ENCODE measurements at places on chromosomes 2 and 18. TPM values are rescaled to one million over a fixed set of nuclear protein-coding genes. Genes with fewer than 3 reads are reported as not detected.
A peak's percentile ranks its signal among the peaks of the same experiment; 100 is the strongest.

DNA sequence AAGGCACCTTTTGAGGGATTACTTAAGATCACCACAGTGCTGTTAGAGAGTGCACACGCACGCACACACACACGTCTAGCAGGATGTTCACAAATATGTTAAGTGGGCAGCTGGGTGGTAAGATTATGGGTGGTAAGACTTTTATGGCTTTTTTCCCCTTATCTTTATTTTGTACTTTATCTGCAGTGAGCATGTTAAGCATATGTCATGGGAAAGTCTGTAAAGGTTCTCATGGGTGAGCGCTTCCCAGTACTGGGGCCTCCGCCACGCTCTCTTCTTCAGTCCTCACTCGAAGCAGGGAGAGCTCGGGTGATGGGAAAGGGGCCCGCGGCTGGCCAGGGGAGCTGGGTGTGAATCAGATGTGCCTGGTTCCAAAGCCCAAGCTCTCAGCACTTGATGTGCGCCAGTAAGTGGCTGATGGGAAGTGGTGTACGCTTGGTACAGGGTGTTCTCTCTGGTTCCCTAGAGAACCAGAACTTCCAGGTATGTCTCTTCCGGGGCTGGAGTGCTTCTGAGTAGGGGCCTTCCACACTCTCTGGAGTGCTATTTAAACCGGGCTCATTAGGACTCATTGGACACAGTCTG, 83.9 kb upstream of the YWHAQ start:
- no peak for DNase-seq
- H3K27ac ChIP-seq: no peak overlapping the region
- H3K4me3 ChIP-seq: no peak overlapping the region
- H3K27me3 ChIP-seq: no peaks in the 10 kb centered on the region

DNA sequence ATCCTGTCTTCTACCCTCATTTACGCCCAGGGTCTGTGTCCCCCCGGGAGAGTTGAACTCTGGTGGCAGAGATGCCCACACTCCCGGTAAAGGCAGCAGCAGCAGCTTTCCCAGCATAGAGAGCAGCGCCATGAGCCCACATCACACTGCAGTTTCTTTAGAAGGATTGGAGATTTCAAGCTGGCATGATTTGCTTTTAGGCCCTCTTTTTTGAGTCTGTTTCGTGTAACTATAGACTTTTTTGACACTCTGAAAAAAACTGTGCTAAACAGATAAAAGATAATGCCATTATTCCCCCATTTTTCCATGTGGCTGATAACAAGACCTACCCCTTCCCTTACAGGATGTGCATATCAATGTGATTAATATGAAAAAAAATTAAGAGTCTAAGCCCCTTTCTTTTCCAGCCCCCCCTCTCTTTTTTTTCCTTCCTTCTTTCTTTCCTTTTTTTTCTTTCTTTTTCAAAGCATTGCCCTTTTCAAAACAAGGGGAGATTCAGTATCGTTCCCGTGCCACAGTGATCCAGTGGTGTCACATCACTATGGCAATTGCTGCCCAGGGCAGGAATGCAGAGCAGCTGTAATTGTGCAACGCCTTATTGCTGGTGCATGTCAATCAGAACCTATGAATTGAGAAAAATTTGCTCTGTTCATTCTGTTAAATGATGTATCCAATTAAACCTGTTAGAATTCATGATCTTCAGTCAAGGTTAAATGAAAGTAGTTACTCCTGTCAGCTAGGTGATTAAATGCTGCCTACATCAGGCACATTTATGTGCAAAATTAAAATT, 104.5 kb downstream of the CDCA7 start:
- H3K27me3 ChIP-seq: peaks cover 4% of the 10 kb centered on the region
- no peak for DNase-seq
- no peak overlapping the region for H3K27ac ChIP-seq

GRCh38 chr2:65367524-65367923, 64.9 kb downstream of the SPRED2 start:
- peak overlapping the region; percentile 93 for H3K27ac ChIP-seq
- H3K4me1 ChIP-seq: peaks cover 45% of the 10 kb centered on the region
- no peaks in the 10 kb centered on the region for H3K36me3 ChIP-seq
- H3K27me3 ChIP-seq: no peaks in the 10 kb centered on the region

Gene TMEM37
- 3.3 TPM for total RNA-seq

Gene DAW1
- 0.75 TPM for total RNA-seq

Gene SYT4
- not detected for total RNA-seq

- no peak for DNase-seq
- H3K4me1 ChIP-seq: no peaks in the 10 kb centered on the region
- no peak overlapping the region for H3K4me3 ChIP-seq
- no peak overlapping the region for H3K27ac ChIP-seq
- peaks cover 4% of the 10 kb centered on the region for H3K27me3 ChIP-seq
Measured at GRCh38 chr2:204061241-204061640, 124.7 kb downstream of the ICOS start.

DNA sequence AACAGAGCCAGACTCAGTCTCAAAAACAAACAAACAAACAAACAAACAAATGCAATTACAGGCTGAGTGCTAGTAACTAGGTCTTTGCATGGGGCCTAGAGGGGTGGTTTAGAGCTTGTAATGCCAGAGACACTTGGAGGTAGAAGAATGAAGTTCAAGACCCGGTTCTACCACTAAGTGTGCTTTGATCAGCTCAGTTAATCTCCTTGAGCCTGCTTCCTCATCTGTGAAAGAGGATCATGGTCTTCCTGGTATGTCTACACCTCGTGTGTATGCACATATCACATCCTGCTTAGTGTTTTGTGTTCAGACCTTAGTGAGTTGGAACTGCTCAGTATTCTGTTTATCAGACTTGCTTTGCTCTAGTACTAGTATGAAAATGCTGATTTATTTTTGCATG, 4.8 kb upstream of the ATP6V1C2 start:
- H3K4me3 ChIP-seq: no peak overlapping the region
- H3K27me3 ChIP-seq: peaks cover 20% of the 10 kb centered on the region
- no peak for DNase-seq
- H3K27ac ChIP-seq: no peak overlapping the region

GRCh38 chr18:22739061-22739642, 194.0 kb upstream of the RBBP8 start:
- H3K27me3 ChIP-seq: no peaks in the 10 kb centered on the region
- DNase-seq: no peak
- no peak overlapping the region for H3K4me3 ChIP-seq
- no peaks in the 10 kb centered on the region for H3K4me1 ChIP-seq

Gene ANKRD30B
- total RNA-seq: not detected

GRCh38 chr2:63698786-63699548, 110.2 kb downstream of the MDH1 start:
- no peaks in the 10 kb centered on the region for H3K36me3 ChIP-seq
- peak overlapping the region; percentile 56 for H3K27ac ChIP-seq
- no peaks in the 10 kb centered on the region for H3K27me3 ChIP-seq
- H3K4me3 ChIP-seq: no peak overlapping the region
- peak; percentile 86 for DNase-seq

Gene GNAL
- 3.6 TPM for total RNA-seq

DNA sequence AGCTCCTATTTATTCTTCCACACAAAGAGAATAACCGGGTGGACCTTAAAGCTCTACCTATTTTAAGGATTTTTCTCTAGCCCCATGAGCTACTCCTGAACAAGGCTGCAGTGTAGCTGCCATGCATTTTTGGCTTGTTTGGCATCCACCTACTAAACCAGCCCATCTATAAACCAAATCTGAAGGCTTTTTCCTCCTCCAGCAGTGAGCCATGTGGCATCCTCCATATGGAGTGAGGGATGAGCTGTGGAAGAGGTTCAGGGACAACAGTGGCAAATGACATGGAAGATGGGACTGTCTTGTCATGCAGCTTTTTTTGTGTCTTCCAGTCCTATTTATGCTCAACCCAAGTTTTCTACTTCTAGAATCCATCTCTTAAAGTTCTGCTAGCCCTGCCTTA, 100.2 kb downstream of the GALNT3 start:
- no peak for DNase-seq
- H3K36me3 ChIP-seq: no peaks in the 10 kb centered on the region
- no peak overlapping the region for H3K27ac ChIP-seq
- peaks cover 3% of the 10 kb centered on the region for H3K4me1 ChIP-seq
- no peak overlapping the region for H3K4me3 ChIP-seq

- H3K27me3 ChIP-seq: no peaks in the 10 kb centered on the region
- no peaks in the 10 kb centered on the region for H3K36me3 ChIP-seq
- H3K27ac ChIP-seq: no peak overlapping the region
- H3K4me3 ChIP-seq: no peak overlapping the region
- H3K4me1 ChIP-seq: no peaks in the 10 kb centered on the region
Measured at GRCh38 chr2:168592181-168592831, 136.2 kb downstream of the CERS6 start.

- H3K27ac ChIP-seq: no peak overlapping the region
- H3K36me3 ChIP-seq: no peaks in the 10 kb centered on the region
- no peaks in the 10 kb centered on the region for H3K27me3 ChIP-seq
- peak; percentile 68 for DNase-seq
- H3K4me3 ChIP-seq: no peak overlapping the region
Measured at GRCh38 chr18:56641714-56642337, 3.4 kb upstream of the TXNL1 start.

GRCh38 chr18:32714571-32715148, 58.2 kb downstream of the KLHL14 start:
- no peaks in the 10 kb centered on the region for H3K36me3 ChIP-seq
- H3K27ac ChIP-seq: no peak overlapping the region
- no peaks in the 10 kb centered on the region for H3K27me3 ChIP-seq
- DNase-seq: peak; percentile 48
- no peaks in the 10 kb centered on the region for H3K4me1 ChIP-seq

DNA sequence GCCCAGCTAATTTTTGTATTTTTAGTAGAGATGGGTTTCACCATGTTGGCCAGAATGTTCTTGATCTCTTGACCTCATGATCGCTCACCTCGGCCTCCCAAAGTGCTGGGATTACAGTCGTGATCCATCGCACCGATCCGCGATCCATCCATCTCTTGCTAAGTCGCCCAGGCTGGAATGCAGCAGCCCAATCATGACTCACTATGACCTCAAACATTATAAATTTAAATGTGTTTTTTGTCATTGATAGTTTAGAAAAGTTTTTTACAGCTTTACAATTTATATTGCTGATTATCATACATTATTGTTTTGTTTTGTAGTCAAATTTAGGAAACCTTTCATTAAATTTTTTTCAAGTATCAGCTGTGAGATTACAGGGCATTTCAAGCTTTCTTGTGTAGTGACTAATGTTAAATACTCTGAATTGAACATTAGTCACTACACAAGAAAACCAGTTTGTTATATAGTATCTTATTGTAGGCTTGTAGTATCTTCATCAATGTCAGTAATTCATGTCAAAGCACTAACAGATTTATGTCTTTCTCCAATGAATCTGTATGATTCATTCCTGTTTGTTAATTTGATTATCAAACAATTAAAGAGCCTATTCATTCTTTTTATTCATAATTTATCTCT, 37.5 kb downstream of the NR4A2 start:
- H3K27me3 ChIP-seq: no peaks in the 10 kb centered on the region
- H3K4me3 ChIP-seq: no peak overlapping the region
- H3K4me1 ChIP-seq: no peaks in the 10 kb centered on the region
- H3K27ac ChIP-seq: no peak overlapping the region
- no peaks in the 10 kb centered on the region for H3K36me3 ChIP-seq
- DNase-seq: peak; percentile 1

GRCh38 chr2:85656468-85656867, 11.5 kb downstream of the SFTPB start:
- no peaks in the 10 kb centered on the region for H3K27me3 ChIP-seq
- DNase-seq: no peak
- H3K4me1 ChIP-seq: peaks cover 24% of the 10 kb centered on the region
- H3K36me3 ChIP-seq: peaks cover 6% of the 10 kb centered on the region
- peak overlapping the region; percentile 5 for H3K27ac ChIP-seq
- H3K4me3 ChIP-seq: no peak overlapping the region

- no peak overlapping the region for H3K27ac ChIP-seq
- DNase-seq: no peak
- H3K4me1 ChIP-seq: no peaks in the 10 kb centered on the region
- H3K36me3 ChIP-seq: no peaks in the 10 kb centered on the region
- no peaks in the 10 kb centered on the region for H3K27me3 ChIP-seq
Measured at GRCh38 chr2:132754392-132754791, 84.4 kb upstream of the LYPD1 start.

DNA sequence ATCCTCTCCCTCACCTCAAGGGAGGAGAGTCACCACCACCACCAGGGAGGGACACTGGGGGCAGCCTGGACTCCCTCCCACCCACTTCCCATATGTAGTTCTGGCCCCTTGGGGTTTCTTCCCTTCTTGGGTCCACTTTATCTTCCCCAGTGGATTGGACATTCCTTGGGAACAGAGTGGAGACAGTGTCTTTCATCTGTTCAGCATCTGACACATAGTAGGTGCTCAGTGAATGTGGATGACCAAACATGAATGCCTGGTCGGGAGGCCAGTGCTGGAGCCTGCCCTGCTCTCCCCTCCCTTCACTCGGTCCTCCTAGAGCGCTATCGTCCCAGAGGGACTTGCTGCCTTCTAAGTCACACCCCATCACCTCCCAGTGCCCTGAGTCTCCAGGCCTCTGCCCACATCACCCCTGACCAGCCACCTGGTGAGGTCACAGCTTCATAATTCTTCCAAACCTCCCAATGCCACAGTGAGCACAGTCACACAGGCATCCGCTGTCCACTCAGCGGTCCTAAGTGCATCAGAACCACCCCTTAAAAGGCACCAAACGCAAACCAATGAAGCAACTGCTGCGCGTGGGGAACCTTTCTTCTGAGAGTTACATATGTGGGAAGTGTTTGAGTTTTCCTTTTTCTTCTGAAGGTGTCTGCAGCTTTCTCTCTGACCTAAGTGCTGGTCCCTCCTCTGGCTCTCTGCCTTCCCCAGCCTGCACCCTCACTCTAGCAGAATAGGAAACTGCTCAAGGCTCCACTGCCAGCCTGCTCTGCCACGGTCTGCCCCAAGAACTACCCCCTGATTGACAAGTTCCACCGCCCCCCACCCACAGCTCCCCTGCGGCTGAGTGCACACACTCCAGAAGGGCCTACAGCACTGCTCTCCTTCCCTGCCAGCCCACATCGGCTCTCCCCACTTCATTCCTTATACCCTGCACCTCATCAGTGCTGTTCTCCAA, 7.2 kb upstream of the SFXN5 start:
- H3K27me3 ChIP-seq: no peaks in the 10 kb centered on the region
- no peaks in the 10 kb centered on the region for H3K4me1 ChIP-seq
- H3K27ac ChIP-seq: no peak overlapping the region
- DNase-seq: no peak
- no peak overlapping the region for H3K4me3 ChIP-seq

- peaks cover 9% of the 10 kb centered on the region for H3K4me1 ChIP-seq
- H3K27me3 ChIP-seq: peaks cover 8% of the 10 kb centered on the region
- DNase-seq: no peak
Measured at GRCh38 chr18:59509481-59510442, 150.7 kb upstream of the LMAN1 start.

GRCh38 chr2:14749884-14750283, 117.4 kb downstream of the LRATD1 start:
- H3K27me3 ChIP-seq: no peaks in the 10 kb centered on the region
- no peaks in the 10 kb centered on the region for H3K4me1 ChIP-seq
- DNase-seq: peak; percentile 54

Gene CD28
- total RNA-seq: not detected

Gene CFC1
- not detected for total RNA-seq

DNA sequence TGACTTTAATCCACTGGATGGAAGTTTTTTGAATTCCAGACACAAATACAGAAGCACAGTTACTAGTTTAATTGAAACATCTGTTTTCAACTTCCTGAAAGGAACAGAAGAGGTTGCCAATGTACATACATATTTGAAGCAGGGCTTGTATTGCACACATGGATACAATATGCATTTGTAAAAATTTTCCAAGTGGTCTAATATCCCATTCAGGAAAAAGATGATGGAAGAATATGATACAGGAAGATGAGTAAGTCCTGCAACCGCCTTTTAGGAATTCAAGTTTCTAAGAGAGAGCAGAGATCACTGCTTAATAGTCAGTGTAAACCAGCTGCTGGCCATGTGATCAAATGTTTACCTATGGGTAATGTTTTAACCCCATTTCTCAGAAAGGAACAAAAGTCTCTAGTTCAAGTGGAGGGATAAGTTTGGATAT, 265.4 kb downstream of the TRIB2 start:
- no peak overlapping the region for H3K4me3 ChIP-seq
- H3K4me1 ChIP-seq: no peaks in the 10 kb centered on the region
- no peaks in the 10 kb centered on the region for H3K36me3 ChIP-seq
- DNase-seq: peak; percentile 38
